ENCODE measurements at places on chromosomes 3 and 15. TPM values are rescaled to one million over a fixed set of nuclear protein-coding genes. Genes with fewer than 3 reads are reported as not detected.

DNA sequence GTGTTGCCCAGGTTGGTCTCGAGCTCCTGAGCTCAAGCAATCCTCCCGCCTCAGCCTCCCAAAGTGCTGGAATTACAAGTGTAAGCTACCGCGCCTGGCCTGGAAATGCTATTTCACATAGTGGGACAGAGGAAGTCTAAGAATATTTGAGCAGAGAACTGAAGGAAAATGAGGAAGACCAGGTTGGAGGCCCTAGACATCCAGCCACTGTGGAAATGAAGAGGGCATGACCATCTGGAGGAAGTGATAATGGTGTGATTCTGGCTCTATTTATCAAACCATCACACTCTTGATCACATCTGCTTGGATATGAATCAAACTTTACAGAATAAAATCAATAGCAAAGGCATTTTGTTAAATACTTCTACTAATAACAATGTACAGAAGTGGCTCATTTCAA, 65.9 kb upstream of the ARHGEF3 start:
- H3K36me3 ChIP-seq: no peaks in the 10 kb centered on the region
- H3K4me1 ChIP-seq: peaks cover 1% of the 10 kb centered on the region
- no peak overlapping the region for H3K4me3 ChIP-seq
- no peaks in the 10 kb centered on the region for H3K27me3 ChIP-seq
- H3K27ac ChIP-seq: no peak overlapping the region

DNA sequence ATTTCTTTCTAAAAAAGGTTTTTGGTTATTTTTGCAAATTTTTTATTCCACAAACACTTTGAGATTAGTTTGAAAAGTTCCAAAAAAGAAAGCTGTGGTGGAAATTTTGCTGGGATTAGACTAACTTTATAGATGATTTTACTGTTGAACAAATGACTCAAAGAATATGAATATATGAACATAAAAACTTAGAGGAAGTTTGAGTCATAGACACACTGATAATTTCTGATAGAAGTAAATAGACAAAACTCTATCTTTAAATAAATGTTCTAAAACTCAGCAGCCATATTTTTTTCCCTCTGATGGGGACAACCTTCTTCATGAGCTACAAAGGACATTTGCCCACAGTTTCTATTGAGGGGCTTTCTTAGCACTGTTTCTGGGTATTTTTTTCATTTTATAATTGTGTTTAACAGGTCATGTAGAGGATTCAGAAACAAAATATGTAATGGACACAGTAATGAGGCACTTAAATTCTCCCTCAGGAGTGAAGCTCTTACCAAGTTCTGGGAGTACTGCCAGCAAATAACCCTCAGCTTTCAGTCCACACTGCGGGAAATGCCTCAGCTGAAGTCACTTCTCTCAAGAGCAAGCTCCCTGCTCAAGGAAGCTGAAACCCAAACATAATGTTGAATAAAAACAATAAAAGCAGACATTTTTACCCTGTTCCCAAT, 157.6 kb downstream of the NFKBIZ start:
- no peaks in the 10 kb centered on the region for H3K27me3 ChIP-seq
- no peak overlapping the region for H3K4me3 ChIP-seq
- DNase-seq: no peak

DNA sequence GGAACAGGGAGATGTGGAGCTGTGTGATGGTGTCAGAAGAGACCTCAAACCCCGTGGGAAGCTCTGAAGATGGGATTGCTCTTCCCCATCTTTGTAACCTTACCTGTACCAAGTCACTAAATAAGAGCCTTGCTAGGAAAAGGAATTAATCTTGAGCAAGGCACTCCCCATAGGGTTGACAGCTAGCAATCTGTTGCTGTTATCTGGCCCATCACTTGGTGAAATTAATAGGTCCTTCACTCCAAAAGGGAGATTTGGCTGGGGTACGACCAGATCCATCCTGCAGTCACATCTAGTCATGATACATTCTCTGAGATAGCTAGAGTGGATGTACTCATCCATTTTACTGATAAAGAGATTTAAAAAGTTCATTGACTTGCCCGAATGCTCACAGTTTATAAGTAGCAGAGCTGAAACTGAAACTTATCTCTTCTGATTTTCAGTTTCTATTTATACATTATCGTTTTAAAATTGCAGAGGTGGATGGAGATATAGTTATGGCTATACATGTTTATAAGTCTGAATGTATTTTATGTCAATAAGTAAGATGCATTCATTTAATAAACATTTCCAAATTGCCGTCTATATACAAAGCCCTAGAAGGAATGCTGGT, 299.1 kb upstream of the MCTP2 start:
- H3K27me3 ChIP-seq: no peaks in the 10 kb centered on the region
- H3K36me3 ChIP-seq: no peaks in the 10 kb centered on the region
- H3K27ac ChIP-seq: no peak overlapping the region
- no peak for DNase-seq
- no peak overlapping the region for H3K4me3 ChIP-seq

GRCh38 chr3:28171962-28172361, 69.5 kb upstream of the CMC1 start:
- no peak for DNase-seq
- no peaks in the 10 kb centered on the region for H3K4me1 ChIP-seq
- no peaks in the 10 kb centered on the region for H3K36me3 ChIP-seq
- H3K4me3 ChIP-seq: no peak overlapping the region
- H3K27me3 ChIP-seq: no peaks in the 10 kb centered on the region

DNA sequence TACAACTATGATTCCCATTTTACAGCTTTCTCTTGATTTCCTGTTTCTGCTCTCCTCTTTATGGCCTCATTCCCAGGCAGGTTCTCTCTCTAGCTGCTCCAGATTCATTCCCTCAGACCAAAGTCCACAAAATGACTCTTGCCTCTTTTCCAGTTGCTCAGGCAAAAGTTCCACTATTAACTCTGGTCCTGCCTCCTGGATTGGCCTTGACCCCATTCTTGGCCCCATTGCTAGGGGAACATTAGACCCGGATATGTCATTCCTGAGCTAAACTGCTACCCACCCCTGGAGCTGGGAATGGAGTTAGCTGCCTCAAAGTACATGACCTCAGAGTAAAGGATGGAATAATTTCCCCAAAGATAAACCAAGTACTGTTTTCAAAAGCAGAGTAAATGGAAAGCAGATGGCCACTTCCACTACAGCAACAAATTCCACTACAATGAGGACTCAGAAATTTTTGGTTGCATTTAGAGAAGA, 73.0 kb upstream of the GAP43 start:
- no peaks in the 10 kb centered on the region for H3K4me1 ChIP-seq
- H3K4me3 ChIP-seq: no peak overlapping the region
- no peak for DNase-seq
- no peak overlapping the region for H3K27ac ChIP-seq
- H3K36me3 ChIP-seq: no peaks in the 10 kb centered on the region

DNA sequence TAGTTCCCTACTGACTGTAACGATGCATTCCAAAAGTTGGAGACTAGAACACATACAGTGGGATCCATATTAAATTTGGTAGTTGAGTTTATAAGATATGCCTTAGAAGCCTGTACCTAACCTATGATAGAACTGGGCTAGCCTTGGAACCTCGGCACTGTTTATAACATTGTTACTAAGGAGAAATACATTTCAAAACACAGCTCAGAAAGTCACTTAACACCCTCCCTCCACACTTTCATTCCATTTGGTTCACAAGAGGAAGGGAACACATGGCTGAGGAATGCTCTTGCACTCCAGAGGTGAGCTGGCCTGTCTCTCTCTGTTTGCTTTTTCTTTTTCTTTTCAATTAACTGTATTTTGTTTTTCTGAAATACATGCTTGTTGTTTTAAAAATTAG, 48.7 kb upstream of the TSC22D2 start:
- no peak overlapping the region for H3K4me3 ChIP-seq
- no peaks in the 10 kb centered on the region for H3K36me3 ChIP-seq
- no peaks in the 10 kb centered on the region for H3K27me3 ChIP-seq
- H3K27ac ChIP-seq: no peak overlapping the region

- peak overlapping the region; percentile 60 for H3K27ac ChIP-seq
- no peak overlapping the region for H3K4me3 ChIP-seq
- no peaks in the 10 kb centered on the region for H3K36me3 ChIP-seq
- DNase-seq: no peak
Observed at GRCh38 chr3:9316881-9317361, 45.9 kb upstream of the THUMPD3 start.

DNA sequence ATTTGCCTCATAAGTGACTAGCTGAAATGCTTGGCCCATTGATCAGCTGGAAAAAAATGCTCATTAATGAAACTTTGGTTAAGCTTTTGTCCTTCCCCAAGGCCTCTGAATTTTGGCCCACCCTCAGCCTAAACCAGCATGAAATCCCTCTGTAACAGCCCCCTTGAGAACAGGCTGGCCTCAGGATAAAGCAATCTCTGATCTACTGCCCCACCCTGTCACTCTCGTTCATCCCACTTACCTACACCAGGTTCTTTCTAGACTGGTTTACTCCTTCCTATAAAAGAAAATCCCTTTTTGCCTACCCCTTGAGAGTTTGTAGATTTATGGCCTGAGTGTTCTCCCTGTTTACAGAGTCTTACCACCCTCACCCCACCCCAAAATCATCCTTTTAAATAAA, 3.4 kb upstream of the AEN start:
- H3K27ac ChIP-seq: no peak overlapping the region
- no peaks in the 10 kb centered on the region for H3K36me3 ChIP-seq
- no peak overlapping the region for H3K4me3 ChIP-seq
- H3K27me3 ChIP-seq: no peaks in the 10 kb centered on the region
- no peak for DNase-seq

Gene AMIGO3
- total RNA-seq: 3.1 TPM

Gene FAH
- total RNA-seq: 30.3 TPM

- DNase-seq: no peak
- H3K27me3 ChIP-seq: no peaks in the 10 kb centered on the region
- no peak overlapping the region for H3K27ac ChIP-seq
Observed at GRCh38 chr3:29263476-29263875, 17.4 kb upstream of the RBMS3 start.

Gene LTK
- total RNA-seq: 2.2 TPM

DNA sequence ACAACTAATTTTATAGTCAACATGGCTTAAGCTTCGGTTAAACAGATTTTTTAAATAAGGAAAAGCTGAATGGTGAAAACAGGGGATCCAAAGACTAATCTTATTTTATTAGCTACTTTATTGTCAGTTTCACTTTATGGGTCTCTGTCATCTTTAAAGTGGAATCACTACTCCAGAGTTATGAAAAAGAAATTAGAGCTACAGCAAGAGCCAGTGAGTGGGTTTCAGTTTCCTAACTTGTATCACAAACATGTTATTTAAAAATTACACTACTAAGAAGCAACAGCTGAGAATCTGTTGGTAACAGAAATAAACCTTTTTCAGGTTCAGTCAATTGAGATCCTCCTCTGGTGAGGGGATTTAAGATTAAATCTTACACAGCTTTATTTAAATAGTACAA, 10.0 kb downstream of the PHC3 start:
- no peak for DNase-seq
- peaks cover 2% of the 10 kb centered on the region for H3K4me1 ChIP-seq
- peaks cover 64% of the 10 kb centered on the region for H3K36me3 ChIP-seq
- H3K4me3 ChIP-seq: no peak overlapping the region

GRCh38 chr3:61464518-61465140, 96.7 kb upstream of the PTPRG start:
- no peak overlapping the region for H3K4me3 ChIP-seq
- H3K36me3 ChIP-seq: no peaks in the 10 kb centered on the region
- no peaks in the 10 kb centered on the region for H3K4me1 ChIP-seq
- no peak overlapping the region for H3K27ac ChIP-seq
- no peak for DNase-seq
- H3K27me3 ChIP-seq: no peaks in the 10 kb centered on the region

DNA sequence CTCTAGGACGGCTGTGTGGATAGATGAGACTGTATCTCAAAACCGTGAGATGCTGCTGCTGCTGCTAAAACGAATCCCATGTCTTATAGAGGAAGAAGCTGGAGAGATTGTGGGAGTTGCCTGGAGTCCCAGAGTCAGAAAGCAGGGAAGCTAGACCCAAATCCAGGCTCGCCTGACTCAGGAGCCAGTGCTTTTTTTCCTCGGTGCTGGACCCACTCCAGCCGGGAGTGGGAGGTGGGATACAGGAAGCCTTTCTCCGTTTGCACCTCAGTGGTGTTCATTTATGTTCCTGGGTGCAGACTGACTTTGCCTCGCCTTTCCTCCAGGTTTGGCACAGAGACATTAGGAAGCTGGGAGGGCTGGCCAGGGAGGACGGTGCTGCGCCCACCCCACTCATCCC, 150.9 kb upstream of the LINGO1 start:
- H3K4me3 ChIP-seq: no peak overlapping the region
- no peaks in the 10 kb centered on the region for H3K27me3 ChIP-seq
- no peaks in the 10 kb centered on the region for H3K36me3 ChIP-seq
- H3K27ac ChIP-seq: no peak overlapping the region

GRCh38 chr3:52176951-52177700, 20.8 kb upstream of the ALAS1 start:
- H3K36me3 ChIP-seq: no peaks in the 10 kb centered on the region
- no peak overlapping the region for H3K27ac ChIP-seq
- peak; percentile 82 for DNase-seq
- no peaks in the 10 kb centered on the region for H3K27me3 ChIP-seq

- no peak overlapping the region for H3K4me3 ChIP-seq
- H3K27ac ChIP-seq: no peak overlapping the region
- no peaks in the 10 kb centered on the region for H3K27me3 ChIP-seq
- H3K36me3 ChIP-seq: no peaks in the 10 kb centered on the region
Observed at GRCh38 chr3:117399311-117400078, 689.9 kb downstream of the TUSC7 start.

DNA sequence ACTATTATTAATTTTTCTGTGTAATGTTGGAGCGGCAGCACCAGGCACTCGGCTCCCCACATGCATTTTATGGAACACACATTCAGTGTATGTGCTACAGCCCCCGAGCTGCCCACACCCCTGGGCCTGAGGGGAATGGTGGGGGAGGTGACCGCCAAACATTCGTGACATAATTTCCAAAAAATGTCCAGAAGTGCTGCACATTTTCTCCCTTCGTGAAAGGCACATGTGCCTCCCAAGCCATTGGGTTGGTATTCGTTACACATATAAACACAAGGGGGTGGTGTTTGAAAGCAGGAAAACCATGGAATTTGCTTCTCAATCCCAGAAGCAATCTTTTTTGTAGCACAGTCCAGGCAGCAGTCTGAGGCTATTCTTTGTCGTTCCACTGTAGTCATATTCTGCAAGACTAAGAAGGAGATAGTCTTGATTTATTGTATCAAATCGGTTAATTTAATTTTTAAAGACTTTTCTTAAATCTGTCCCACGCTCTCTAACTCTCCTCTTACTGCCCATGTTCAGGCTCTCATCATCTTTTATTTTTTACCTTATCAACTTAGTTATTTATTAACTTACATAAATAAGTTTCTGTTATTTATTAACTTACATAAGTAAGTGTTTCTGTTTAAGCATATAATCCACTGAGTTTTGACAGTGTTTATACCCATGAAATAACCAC, 39.2 kb upstream of the POLR2M start:
- no peaks in the 10 kb centered on the region for H3K36me3 ChIP-seq
- DNase-seq: no peak
- H3K27ac ChIP-seq: peak overlapping the region; percentile 6

DNA sequence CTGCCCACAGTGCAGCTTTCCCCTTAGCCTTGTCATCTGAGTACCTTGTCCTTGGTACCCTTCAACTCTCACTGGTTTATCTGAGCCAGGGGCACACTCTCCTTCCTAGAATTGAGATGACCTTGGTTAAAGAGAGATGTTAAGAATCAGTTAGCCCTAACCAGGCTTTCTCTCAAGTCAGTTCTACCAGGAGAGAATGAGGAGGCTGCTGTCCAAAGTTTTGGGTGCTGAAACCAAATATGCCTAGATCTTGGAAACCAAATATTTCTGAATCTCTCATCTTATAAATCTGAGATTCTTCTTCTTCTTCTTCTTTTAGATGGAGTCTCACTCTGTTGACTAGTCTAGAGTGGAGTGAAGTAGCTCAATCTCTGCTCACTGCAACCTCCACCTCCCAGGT, 12.0 kb upstream of the CTXND1 start:
- no peaks in the 10 kb centered on the region for H3K36me3 ChIP-seq
- H3K27ac ChIP-seq: no peak overlapping the region
- H3K27me3 ChIP-seq: no peaks in the 10 kb centered on the region
- H3K4me1 ChIP-seq: no peaks in the 10 kb centered on the region
